ENCODE measurements at places on chromosomes 1 and 21.

GRCh38 chr1:237396426-237396825 is 354.4 kb downstream of the RYR2 start:
- DNase-seq: no peak

- DNase-seq: no peak
Measured at GRCh38 chr1:93635614-93636543, 45.8 kb downstream of the BCAR3 start.

DNA sequence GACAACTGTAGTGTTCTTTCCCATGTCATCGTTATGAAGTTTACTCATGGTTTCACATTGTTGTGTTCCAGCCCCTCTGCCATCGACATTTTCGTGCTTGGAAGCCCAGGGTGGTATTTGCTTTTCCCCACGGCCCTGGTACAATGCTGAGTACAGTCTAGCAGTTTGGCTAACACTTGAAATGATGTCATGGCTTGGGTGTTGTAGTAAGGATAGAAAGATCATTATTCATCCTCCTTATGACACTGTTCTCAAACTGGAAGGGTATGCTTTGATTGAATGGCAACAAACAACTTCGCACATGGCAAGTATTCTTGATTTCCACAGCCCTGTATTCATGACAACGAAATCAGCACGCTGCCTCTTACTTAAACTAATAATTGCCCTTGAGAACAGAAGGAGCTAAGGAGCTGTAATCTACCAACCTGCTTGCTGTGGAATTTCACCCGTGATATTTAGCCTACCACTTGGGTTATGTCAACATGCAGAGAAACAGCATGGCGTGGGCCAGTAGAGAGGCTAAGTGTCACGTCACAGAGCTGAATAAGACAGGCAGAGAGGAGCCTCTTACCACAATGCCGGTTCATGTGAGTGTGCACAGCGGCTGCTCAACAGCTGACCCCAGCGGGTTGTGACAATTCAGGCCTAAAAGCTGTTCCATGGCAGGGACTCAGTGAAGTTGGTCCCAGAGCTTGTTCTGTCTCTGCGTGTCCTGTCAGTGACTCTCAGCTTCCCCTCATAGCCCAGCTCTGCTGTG is 73.9 kb downstream of the KCNJ6 start:
- DNase-seq: no peak

GRCh38 chr1:219566951-219567947 is 45.7 kb downstream of the ZC3H11B start:
- no peak for DNase-seq

GRCh38 chr21:46157396-46157986 is 2.1 kb upstream of the FTCD start:
- DNase-seq: no peak

- no peak for DNase-seq
Measured at GRCh38 chr1:232227306-232227705, 402.6 kb downstream of the SIPA1L2 start.

- DNase-seq: no peak
Measured at GRCh38 chr1:235336903-235337302, 8.5 kb downstream of the GGPS1 start.

GRCh38 chr1:94694226-94694915 is 125.8 kb upstream of the SLC44A3 start:
- DNase-seq: no peak

DNA sequence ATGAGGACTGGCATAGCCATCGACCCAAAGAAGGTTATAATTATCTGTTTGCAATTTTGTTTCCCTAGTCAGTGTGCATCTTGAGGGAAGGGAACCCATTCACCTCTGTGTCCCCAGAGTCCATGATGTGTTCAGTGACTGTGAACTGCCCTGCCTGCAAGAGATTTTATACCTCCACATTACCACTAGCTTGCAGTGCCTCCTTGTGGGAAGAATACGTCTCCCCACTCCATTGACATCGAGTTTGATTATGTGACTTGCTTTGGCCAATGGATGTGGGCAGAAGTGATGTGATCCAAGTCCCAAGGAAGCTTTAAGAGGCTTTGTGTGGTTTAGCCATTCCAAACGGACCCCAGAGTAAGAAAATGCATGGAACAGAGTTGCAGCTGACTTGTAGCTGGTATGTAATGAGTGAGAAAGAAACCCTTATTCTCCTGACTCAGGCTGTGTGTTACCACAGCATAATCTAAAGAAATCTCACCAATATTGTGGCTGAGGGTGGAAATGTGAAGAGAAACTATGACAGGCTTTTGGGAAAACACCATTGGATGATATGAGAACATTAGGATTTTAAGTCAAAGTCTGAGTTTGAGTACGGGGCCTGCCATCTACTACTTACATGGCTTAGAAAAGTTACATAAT is 47.8 kb upstream of the NRDC start:
- DNase-seq: no peak

GRCh38 chr21:41948078-41948895 is 5.5 kb downstream of the C2CD2 start:
- DNase-seq: no peak

DNA sequence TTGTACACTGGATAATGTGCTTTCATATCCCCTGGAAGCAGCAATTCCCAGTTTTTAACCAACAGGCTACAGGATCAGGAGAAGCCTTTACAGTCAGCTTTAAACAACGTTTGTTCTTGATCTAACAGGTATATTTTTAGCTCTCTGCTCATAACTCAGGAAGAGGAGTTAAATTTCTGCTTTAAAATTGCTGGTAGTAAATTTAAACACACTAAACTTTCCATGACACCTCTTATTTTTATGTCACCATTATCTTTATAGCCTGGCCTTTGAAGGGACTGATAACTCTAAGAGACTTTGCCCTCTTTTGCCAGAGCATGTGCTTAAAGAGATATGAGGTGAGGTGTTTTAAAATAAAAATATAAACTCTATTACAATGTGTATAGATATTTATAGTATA is 119.6 kb upstream of the BRINP3 start:
- DNase-seq: no peak

DNA sequence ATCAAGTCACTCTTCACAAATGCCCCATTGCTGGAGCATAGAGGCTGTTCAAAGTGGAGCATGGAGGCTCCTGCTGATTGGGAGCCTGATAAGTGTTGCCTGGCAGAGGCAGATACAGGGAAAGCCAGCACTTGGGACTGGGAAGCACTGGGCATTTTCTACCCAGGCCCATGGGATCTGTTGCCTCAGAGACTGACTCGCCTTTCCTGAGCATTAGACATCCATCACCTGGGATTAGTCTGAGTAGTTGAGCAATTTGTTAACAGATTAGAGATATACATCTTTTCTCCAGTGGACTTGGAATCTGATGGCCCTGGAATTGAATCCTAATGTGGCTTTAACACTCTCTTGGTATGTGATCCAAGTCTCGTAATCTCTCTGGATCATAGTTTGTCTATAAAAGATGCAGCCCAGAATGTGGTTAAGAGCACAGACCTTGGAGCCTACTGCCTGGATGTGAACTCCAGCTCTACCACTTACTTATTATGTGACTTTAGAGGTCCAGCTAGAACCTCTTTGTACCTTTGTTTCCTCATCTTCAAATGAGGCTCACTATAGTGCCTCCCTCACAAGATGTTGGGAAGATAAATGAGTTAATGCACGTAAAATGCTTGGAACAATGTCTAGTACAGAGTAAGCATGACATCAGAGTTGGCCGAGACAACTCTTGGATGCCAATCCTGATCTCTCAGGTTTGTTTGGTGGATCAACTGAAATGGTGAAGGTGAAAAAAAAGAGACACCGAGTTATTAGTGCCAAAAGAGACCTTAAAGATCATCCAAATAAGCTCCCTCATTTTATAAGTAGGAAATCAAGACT is 38.3 kb upstream of the NRDC start:
- DNase-seq: no peak

Measured in T-helper 2 cell treated with Interferon-gamma antibody and Interleukin-4, amounts not matched to agents 5 μg/mL and 100 μg/mL, for 36 hours (primary cell).